ENCODE measurements at places on chromosomes 5 and 9.
A peak's percentile ranks its signal among the peaks of the same experiment; 100 is the strongest.

GRCh38 chr5:7852542-7852941 is 1.6 kb upstream of the CFAP90 start:
- no peak for DNase-seq

- no peak for DNase-seq
Measured at GRCh38 chr5:181190711-181191525, 14.1 kb downstream of the TRIM7 start.

DNA sequence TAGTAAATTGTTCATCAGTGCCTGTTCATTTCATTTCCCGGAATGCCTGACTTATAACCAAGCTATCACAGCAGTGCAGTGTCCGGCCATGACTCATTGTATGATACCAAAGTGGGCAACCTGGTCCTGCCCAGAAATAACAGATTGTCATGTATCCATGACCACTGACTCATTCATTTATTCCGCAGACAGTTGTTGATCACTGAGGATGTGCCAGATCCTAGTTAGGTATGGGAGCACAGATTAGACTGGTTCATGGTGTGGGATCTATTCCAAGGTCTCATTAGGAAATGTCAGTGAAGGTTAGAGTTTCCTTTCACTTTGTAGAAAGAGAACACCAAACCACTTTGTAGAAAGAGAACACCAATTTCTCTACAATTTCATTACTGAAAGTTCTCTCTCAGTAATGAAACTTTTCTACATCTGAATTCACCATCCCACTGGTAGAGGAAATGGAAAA is 8.7 kb downstream of the NREP start:
- no peak for DNase-seq

- no peak for DNase-seq
Measured at GRCh38 chr5:10898514-10898913, 137.5 kb upstream of the DAP start.

- DNase-seq: no peak
Measured at GRCh38 chr5:143644727-143645126, 167.2 kb upstream of the HMHB1 start.

DNA sequence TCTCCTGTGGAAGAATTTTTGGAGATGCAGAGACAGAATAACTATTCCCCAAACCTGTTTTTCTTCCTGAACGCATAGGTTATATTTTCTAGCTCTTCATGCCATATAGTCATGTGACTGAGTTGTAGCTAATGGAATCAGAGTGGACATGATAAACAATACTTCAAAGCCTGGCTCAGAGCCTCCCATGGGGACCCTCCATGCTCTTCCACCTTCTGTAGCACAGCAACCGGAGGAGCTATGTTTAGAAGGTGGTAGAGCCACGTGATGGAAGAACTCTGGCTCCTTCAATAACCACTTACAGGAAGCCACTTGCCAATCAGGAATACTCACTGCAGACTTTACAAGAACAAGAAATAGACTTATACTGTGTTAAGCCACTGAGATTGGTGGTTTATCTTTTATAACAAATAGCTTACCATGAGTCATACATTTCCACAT is 39.2 kb downstream of the NADK2 start:
- no peak for DNase-seq

- no peak for DNase-seq
Measured at GRCh38 chr5:101686536-101687157, 609.4 kb downstream of the SLCO4C1 start.

GRCh38 chr9:6243746-6244145 is 28.1 kb downstream of the IL33 start:
- DNase-seq: peak; percentile 50

GRCh38 chr5:157665467-157666070 is 5.8 kb upstream of the C5orf52 start:
- no peak for DNase-seq

DNA sequence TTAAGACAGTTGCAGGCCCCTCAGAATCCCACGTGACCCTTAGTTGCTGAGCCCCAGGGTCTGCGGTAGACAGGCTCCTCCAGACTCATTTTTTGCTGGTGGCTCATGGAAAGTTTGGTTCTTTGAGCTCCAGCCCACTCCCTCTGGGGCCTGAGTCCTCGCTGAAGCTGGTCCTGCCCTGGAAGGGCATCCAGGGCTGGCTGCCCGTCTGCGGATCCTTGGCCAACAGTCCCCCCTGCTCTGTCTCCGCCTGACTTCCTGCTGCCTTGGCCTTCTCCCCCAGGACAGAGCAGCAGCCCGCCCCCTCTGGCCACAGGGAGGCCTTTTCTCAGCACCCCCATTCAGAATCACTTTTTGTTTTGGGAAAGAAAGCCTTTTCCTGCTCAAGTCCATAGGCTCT is 24.4 kb downstream of the SLC6A7 start:
- DNase-seq: no peak

DNA sequence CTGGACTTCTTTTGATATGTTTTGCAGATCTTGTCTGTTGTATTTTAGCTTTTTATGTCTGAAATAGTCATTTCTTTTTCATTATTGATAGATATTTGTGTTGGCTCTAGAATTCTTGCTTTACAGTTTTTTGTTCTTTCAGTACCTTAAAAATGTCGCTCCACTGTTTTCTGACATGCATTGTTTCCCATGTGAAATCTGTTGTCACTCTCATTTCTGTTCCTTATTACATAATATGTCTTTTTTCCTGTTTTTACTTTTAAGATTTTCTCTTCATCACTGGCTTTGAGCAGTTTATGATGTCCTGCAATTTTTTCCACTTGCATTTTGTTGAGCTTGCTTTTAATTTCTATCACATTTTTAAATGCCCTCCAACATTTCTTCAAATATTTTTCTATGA is 270.4 kb upstream of the TARS1 start:
- no peak for DNase-seq

DNA sequence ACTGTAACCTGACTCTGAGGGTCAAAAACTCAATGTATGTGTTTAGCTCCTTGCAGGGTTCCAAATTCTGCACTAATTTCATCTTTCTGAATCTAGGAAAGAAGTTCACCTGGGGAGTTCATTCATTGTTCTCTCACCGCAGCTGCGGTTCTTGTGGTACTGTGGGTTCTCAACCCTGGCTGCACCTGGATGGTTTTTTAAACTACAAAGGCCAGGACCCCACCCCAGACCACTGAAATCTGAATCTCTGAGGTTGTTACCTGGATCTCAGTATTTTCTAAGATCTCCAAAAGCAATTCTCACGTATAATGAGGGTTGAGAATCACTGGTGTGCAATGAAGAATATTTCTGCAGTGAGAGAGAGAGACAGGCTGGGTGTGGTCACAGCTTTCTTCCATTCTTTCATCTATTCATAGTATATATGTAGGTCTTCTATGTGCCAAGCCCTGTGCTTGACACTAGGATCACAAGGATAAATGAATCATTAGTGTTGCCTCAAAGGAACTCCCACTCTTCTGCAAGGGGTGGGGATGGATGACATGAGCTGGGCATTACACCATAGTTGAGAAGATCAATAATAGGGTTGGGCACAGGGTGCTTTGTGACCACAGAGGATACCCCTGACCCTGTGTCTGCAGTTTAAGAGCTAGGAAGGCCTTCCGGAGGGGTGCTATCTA is 109.8 kb downstream of the GALNT10 start:
- DNase-seq: no peak

DNA sequence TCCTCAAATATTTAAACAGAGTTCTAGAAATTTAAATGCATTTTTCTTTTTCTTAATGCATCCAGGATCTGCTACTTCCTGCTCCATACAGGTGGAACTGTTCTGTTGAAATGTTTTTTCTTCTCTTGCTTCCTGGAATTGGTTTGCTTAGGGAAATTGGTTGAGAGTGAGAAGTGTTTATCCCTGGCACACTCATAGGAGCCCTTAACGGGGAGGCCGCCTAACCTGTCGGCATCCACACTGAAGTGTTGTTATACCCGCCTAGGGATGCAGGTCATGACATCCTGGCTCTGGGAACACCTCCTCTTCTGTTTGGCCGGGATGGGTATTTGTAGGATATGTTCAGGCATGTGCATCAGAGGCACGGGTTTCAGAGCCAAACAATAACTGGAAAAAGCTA is 239.7 kb downstream of the GADD45G start:
- DNase-seq: no peak

- no peak for DNase-seq
Measured at GRCh38 chr5:89948977-89949376, 460.6 kb downstream of the CETN3 start.

GRCh38 chr9:36891341-36891811 is 142.7 kb downstream of the PAX5 start:
- DNase-seq: no peak

DNA sequence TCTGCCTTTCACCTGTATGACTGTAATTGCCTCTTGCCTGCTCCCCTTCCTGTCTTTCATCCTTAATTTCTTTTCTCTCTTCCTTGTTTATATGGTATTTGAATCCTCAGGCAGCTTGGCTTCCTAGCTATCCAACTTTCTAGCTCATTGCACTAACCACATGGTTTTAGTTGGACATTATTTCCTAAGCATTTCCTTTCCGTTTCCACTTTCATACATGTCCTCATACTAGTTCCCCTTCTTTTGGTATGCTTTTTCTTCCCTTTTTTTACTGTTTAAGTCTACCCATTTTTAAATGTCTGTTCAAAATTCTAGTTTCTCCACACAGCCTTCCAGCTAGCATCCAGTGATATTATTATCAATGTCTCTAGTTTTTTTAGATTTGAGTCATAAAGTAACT is 6.6 kb downstream of the CWC27 start:
- DNase-seq: no peak

DNA sequence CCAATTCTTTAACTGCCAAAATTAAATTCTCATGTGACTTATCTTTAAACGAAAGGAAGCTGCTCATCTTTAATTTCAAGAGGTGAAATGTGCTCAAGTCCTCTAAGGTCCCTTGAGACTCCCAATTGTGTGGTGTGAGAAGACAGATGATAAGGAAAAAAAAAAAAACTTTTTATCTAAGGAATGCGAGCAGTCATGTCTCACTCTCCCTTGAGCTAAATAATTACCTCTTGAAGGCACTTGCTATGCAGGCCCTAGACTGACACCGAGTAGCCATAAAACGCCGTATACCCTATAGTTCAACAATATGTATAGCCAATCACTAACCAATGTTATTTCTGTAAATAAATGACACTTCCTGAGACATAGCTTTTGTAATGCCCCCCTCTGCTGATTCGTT is 1.5 kb upstream of the DTWD2 start:
- no peak for DNase-seq

DNA sequence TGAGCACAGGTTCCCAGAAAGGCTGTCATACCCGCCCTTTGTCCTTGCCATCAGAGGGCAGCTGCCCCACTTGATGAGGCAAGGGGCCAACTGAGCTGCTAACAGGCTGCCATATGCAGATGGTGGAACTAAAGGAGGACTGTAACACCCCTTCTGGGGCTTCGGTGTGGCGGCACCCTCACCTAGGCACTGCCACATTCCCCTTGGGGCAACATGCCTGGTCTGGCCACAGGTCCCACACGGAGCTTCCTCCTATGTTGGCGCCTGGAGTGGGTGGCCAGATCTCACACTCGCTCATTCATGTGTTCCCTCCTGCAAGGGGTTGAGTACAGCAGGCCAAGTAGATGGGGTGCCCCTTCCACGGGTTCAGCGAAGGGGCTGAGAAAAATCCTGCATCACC is 777.4 kb upstream of the CHD1 start:
- no peak for DNase-seq

DNA sequence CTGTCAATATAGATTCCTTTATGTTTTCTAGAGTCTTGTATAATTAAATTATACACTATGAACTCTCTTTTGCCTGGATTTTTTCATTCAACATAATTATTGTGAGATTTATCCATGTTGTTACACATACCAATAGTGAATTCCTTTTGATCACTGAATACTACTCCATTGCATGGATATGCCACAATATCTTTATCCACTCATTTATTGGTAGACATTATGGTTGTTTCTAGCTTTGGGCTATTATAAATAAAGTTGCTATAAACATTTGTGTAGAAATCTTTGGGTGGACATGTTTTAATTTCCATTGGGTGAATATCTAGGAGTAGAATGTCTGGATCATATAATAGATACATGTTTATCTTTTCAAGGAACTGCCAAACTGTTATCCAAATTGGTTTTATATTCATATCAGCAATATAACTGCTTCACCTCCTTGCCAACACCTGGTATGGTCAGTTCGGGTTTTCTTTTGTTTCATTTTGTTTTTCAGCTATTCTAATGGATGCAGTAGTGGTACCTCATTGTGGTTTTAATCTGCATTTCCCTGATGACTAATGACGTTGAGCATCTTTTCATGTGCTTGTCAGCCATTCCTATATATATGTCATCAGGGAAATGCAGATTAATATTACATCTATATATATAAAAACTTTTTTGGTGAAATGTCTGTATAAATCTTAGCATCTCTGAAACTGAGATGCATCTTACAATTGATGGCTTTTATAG is 32.1 kb upstream of the TCF7 start:
- DNase-seq: no peak

GRCh38 chr5:107704681-107705401 is 34.1 kb upstream of the EFNA5 start:
- DNase-seq: no peak

GRCh38 chr5:90399251-90399650 is 10.3 kb downstream of the CETN3 start:
- no peak for DNase-seq

- DNase-seq: peak; percentile 23
Measured at GRCh38 chr5:178625679-178626483, 969 bp downstream of the CLK4 start.

DNA sequence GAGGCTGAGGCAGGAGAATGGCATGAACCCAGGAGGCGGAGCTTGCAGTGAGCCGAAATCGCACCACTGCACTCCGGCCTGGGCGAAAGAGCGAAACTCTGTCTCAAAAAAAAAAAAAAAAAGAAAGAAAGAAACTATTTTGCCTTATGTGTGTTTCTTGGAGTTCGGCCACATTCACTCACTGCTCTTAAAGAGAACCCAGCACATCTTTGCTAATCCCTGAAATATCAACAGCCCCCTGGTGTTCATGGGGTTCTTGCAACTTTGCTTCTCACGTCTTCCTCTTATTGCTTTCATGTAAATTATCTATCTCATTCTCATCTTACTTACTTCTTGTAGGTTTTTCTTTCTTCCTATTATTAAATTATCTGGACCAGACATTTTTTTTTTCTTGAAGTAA is 126.3 kb upstream of the ASTN2 start:
- DNase-seq: no peak

DNA sequence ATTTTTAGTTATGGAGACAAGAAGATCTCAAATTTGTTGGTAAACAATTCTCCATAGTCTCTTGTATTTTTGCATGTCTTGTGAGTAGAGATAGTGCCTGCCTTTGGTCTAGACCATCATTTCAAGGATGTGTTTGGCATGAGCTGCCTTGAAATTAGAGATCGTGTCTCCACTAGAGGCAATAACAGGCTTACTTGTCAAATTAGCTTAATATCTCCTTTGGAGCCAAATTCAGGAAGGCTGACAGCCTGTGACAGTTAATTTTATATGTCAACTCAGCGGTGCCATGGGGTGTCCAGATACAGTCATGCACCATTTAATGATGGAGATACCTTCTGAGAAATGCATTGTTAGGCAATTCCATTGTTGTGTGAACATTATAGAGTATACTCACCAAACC is 24.8 kb upstream of the PRDM9 start:
- DNase-seq: no peak

GRCh38 chr9:89807101-89807395 is 202.2 kb downstream of the GADD45G start:
- DNase-seq: no peak
